ENCODE measurements at places on chromosomes 16 and 17.

DNA sequence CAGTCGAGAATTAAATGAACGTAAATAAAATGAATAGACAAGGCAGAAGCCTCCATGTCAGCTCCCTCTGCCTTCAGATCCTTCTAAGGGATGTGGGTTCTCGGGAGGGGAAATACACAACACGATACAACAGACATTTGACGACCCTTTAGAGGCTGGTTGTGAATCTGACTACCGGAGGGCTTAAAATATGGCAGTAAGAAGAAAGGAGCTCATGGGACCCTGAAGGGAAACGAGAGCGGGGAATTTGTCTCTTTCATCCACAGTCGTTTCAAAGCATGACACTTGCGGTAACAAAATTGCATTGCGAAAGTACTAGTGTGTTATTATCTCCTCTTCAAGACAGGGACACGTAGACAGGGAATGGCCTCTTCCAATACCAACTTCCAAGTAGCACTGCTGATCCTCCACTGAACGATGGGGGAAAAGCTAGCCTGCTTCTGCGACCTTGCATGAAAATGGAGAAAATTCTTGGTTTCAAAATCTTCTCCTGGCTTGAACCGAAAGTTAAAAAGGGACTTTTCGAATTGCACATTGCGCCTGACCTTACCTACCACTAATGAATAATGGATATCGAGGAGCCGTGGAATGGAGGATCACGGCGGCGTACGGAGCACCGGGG is 1.2 kb upstream of the TNRC6C start:
- peak; percentile 73 for DNase-seq

- DNase-seq, result no peak
Measured at GRCh38 chr16:56558024-56558747, 6.7 kb upstream of the MT4 start.

DNA sequence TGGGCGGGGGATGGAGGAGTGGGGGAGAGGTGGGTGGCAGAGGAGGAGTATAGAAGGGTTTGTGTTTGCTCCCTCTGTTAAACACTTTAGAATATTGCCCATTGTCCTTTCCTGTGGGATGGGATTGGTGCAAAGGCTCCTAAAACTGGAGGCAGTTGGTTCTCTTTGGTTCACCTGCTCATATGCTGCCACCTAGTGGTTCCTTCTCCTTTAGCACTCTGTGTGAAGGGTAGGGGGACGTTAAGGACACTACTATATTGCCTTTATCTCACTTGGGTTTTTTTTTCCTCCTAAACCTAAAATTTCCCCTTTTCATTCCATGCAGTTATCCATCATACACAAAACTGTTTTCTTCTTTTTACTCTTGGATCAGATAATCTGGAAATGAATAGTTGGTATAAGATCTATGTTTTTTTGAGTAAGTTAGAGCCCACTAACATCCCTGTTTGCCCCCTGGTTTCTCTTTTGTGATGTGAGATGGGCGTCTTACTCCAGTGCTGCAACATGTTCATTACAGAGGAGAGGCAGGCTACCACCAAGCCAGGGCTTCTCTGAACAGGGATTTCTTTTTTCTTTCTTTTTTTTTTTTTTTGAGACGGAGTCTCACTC is 23.8 kb downstream of the SNX11 start:
- DNase-seq, result peak; percentile 60

GRCh38 chr17:78652913-78653312 is 75.7 kb upstream of the DNAH17 start:
- DNase-seq, result no peak

DNA sequence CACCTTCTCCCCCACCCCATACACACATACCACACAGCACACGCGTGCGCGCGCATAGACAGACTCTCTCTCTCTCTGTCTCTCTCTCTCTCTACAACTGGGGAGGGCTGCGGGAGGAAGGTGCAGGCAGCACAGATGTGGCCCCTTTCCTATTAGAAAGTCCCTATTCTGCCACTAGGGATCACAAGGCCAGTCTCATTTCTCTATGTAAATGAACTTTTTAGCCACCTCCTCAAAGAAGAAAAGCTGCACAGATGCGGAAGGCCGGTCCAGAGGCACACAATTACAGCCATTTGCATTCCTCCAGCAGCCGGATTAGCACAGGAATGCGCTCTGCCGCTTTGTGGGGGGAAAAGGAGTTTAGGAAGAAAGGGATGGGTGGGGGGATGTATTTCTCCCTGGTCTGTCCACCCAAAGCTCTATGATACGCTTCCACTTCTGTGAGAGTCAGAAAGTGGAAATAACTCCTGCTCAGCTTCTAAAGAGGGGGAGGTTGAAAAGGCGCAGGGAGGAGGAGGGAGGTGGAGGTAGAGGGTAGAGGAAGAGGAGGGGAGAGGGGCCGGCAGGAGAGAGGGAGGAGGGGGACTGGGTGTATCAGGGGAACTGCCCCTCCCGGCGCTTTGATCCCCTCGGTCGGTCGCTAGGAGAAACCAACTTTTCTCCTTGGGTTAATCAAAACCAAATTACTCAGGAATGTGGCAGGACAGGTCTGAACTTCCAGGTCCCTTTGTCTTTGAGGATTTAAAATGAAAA is 11.7 kb downstream of the ZFHX3 start:
- no peak for DNase-seq

DNA sequence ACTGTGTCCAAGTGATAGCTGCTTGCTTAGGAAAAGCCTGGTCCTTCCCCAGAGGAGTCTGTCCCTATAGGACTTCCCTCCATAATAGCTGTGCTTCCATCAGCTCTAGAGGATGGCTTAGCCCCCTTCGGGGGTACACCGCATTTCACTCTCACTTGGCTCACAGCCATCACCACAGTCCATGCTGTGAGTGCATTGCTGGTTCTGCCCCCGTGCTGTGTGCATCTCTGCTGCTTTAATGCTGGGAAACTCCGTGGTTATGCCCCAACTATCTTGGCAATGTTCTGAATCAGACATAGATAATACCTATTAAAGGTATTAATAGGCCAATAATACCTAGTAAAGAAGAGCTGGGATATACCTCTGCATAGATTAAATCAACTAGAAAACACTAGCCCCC is 58.3 kb downstream of the SIAH1 start:
- no peak for DNase-seq

DNA sequence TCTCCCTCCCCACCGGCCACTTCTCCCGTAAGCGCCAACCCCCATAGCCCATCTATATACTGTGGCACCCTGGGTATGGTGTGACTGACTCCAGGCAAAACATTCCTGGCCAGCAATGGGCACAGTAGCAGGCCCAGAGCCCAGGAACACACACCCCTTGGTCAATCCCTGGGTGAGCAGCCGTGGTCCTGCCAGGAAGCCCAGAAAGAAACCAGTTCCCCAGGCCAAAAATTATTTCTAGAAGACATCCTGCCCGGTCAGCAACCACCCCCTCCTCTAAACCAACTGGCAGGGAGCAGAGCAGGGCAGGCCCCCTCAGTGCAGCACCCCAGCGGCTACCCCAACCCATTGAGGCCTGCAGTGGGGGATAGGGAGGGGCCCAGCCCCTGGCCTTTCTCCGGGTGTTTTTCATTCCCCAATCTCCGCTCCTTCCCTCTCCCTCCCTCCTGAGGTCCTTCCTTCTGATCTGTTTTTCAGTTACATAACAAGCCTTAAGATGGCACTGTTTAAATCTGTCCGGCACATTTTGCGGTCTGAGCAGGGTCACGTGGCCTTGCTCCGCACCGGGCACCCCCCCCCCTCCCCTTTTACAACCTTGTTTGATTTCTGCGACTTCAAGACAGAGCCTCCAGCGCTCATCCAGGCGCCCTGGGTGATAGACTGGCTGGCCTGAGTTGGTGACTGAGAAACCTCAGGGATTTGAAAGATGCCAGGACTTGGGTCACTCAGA is 2.0 kb downstream of the NPTX1 start:
- DNase-seq, result peak; percentile 64

DNA sequence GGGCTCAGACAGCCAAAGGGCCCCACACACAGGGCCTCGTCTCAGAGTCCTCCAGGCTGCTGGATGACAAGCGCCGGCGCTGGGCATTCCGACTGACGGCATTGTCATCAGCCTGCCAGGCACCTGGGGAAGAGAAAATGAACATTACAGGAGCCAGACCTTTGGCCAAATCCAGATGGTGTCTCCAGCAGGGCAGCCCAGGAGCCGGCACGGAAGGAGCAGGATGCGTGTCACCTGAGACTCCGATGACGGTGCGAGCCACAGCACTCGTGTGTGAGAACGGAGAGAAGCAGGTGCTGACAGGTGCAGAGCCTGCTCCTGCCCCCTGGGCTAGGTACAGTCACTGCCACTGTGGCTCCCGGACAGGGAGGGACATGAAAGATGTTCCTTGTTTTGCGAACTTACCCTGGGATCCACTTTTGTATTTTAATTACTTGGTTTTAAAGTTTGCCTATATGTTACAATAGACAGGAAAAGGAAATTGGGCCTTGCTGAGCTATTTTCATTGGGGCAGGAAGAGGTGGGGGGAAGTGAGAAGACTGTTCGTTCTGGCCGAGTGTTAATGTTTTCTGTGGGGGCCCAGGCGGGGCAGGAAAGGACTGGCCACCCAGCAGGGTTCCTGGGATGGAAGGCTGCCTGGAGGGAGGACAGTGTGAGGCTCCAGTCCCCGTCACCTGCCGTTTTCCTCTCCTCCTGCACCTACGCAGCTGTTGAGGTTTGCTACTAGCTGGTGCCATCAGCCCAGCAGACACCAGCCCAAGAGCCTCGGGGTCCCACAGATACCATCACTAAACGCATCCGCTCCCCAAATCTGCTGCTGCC is 4.4 kb upstream of the FOXJ1 start:
- DNase-seq, result peak; percentile 52

GRCh38 chr16:14632693-14633569 is at the start of gene BFAR:
Gene BFAR (plus strand): TSS chr16:14632951. CDS start chr16:14644347, 11,396 bp downstream.
- peak; percentile 98 for DNase-seq

DNA sequence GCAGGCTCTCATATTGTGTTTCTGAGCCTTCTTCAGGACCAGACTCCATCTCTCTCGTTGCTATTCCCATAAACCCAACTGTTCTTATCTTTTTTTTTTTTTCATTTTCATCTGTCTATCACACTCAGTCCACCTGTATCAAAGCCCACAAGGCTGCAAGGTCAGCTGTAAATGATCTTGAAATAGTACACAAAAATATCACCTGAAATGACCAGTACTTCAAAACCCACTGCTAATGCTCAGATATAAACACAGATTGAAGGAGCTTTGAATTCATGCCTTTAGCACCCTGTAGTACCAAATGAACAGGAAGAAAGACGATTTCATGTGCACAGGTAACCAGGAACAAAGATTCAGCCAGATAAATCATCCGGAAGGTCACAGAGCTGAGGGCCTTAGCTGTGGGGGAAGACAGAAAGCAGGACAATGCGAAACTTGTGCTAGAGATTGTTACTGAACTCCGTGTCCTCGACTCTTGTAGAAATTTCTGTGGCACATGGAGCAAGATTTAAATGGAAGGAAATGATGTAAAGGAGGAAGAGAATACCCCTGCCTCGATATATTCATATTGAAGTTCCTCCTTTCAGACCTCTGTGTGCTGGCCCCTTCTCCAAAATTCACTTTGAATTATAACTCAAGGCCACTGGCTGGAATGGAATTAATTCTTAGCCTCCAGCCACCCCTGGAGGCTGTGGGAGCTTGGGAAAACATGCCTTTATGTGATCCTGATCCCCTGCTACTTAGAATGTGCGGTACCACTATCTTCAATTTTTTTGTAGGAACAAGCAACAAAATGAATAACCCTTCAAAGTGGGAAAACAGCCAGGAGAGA is 4.1 kb downstream of the HLF start:
- no peak for DNase-seq

DNA sequence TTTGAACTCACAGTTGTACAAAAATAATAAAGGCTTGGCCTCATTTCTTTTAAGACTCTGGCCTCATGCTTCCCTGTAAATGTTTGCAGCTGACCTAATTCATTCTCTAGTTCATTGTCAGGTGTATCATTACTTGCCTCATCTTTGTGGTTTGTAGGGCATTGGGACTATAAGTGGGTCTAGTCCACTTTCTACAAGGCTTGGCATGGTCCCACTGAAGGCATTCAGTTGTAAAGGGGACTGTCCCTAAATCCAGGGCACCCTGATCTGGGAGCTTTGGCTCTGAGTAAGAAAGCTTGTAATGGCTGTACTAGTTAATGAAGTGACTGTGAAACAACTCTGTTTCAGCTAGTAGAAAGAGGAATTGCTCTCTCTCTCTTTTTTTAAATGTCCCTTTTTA is 2.7 kb downstream of the KCTD2 start:
- DNase-seq, result no peak

DNA sequence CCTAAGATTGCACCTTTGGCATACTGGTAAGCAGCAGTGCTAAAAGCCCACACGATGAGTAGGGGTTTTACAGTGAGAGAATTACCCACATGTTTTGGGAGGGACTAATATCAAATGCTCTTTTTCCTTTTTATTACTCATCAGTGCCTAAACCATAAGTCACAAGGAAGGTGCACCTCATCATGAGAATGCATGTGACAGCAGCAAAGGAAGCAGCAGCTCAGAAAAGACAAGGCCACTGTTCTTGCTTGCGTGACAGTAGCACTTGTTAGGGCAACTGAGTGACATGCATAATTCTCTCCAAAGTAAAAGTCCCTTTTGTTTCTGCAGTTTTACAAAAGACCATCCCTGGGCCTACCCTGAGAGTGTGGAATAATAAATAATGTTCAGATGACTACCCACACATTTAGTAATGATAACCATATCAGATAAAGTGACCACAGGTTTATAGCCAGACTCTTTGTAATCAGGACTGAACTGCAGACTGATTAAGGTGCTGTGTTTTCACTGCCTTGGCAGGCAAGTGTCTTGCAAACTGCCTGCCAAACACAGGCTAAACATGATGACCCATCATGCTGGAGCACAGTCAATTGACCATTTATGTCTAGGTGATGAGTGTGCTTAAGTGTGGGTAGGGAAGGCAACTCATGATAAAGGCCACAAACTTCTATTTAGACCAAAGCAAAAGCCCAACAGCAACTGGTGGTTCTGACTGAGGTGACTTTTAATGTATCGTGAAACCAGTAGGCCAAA is 1751.4 kb downstream of the TP53TG3F start:
- DNase-seq, result no peak

DNA sequence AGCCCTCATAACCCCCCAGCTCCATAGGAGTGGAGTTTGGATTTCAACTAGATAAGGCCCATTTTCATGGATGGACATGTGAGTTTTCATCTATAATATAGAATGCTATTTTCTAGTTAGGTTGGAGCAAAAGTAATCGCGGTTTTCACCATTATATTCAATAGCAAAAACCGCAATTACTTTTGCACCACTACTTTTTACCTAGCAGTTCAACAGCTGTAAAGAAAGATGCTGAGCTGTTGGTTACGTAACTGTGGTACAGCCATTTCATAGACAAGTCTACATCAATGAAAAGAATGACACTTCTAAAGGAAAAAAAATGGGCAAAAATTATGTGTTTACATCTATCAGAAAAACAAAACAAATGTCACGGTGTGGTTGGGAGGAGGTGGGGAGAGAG is 507.7 kb downstream of the MAF start:
- no peak for DNase-seq

All from NCI-H1417 (cell line).